ENCODE measurements at places on chromosomes 7 and 10.

- DNase-seq = no peak
These were observed 570.2 kb downstream of the PHTF2 start for GRCh38 chr7:78368771-78369170.

GRCh38 chr7:93902777-93903423 lies 3.5 kb upstream of the GNGT1 start:
- no peak for DNase-seq

GRCh38 chr10:66746711-66747110 lies 179.1 kb upstream of the LRRTM3 start:
- DNase-seq = no peak

GRCh38 chr10:101172741-101173140 lies 41.6 kb downstream of the TLX1 start:
- DNase-seq = no peak

DNA sequence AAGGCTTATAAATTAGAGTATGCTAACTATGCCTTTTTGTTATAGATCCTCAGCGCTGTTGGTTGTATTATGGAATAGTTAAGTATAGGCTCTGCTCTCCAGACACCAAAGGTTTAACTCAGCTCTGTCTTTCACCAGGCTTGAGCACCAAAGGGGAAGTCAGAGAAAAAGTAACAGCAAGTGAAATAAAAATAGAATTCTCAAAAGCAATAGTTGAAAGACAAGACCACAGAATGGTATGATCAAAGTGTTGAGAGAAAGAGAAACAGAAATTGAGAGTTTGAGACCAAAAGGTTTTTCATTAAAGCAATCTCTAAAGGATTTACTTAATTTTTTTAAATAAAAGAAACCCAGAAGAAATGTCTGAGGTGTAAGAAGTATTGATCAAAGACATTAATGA lies 529.8 kb upstream of the C7orf33 start:
- no peak for DNase-seq
